Activated T-helper 1 cell treated with Interleukin-2 at 50 U/mL for 16 hours (primary cell): ENCODE measurements at places on chromosomes 5 and 9.

- DNase-seq: no peak
Observed at GRCh38 chr9:7117676-7118561, 360.1 kb downstream of the KDM4C start.

GRCh38 chr5:126543660-126544059 lies 51.4 kb downstream of the ALDH7A1 start:
- DNase-seq: no peak

- DNase-seq: no peak
Observed at GRCh38 chr5:148875205-148875875, 48.9 kb downstream of the ADRB2 start.

DNA sequence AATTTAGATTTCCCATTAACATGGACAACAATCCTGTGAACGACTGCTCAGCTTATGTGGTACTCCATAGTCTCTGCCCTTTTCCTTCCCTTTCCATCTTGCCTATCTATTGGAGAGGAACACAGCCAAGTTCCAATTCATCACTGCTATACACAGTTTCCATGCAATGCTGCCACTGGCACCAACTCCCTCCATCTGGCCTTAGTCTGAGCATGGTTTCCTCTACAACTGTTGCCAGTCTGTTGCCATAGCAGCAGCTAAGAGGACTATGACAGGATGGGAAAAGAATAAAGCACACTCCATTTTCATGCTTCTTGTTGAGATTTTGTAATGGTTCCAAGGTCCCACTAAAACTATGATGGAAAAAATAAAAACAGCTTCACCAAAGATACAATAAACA lies 189.0 kb downstream of the HCN1 start:
- DNase-seq: no peak

GRCh38 chr5:171848911-171849520 lies 63.4 kb downstream of the SMIM23 start:
- no peak for DNase-seq

DNA sequence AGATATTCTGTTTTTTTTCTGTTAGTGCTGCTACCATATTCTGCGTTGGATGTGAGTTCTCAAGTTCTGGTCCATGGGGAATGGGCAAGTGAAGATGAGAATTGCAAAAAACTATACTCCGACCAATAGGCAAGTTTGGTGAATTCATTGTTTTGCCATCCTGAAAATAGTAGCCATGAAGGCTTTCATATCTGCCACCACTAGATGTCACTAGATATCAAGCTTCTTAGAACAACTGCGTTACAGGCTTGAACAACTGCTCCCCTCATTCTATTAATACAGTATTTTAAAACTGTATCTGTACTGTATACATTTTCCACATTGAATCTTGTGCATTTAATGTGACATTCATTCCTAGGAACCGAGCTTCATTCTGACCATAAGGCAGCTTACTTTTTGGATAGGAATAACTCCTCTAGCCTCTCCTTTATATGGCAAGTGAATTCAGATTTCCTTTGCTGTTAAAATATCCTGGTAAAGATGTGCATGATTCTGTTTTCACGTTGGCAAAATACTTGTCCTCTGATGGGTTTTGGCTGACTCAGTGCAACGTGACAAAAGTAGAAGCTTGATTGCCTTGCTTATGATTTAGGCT lies 163.6 kb downstream of the SREK1 start:
- no peak for DNase-seq

DNA sequence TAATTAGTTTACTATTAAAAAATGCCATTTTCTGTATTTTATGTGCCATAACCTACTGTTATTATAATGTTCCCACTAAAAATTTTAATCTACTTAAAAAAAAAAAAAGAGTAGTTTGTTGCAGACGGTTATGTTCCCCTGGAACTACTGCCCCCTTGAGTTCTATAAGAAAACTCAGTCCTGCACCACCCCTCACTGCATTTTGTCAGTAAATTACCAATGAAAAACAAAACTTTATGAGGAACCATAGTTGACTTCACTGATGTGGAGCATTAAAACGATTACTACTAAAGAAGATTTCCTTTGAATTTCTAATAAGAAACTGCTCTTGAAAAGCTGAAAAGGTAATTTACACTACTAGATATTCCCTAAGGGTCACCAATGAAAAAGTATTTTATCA lies 288.7 kb downstream of the FBXL17 start:
- no peak for DNase-seq

DNA sequence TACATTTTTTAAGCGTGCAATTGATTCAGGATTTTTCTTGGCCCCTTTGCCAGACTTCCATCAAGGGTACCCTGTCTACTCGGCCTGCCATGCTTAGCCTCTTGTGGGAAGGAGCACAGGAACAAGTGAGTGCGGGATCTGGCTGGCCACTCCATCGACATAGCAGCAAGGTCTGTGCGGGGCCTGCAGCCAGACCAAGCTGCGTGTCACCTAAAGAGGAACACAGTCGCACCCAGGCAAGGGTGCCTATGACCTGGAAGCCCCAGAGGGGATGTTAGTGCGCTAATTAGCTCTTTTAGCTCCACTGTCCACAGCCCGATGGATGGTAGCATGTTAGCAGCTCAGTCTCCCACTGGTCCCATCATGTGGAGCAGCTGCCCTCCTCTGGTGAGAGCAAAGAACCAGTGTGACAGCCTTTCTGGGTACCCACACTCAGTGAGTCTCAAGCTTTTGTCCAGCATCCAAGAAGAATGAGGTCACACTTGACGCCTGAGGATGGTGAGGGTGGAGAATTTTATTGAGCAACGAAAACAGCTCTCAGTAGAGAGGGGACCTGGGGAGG lies 38.7 kb downstream of the FTMT start:
- no peak for DNase-seq

GRCh38 chr9:70883056-70883455 lies 238.4 kb downstream of the TRPM3 start:
- DNase-seq: no peak

GRCh38 chr9:89553451-89554010 lies 51.3 kb upstream of the GADD45G start:
- no peak for DNase-seq

- DNase-seq: no peak
Observed at GRCh38 chr5:150155258-150156026, at the start of gene PDGFRB. TSS of gene PDGFRB (minus strand) at chr5:150155845. CDS start at chr5:150137047, 18,798 bp downstream.

DNA sequence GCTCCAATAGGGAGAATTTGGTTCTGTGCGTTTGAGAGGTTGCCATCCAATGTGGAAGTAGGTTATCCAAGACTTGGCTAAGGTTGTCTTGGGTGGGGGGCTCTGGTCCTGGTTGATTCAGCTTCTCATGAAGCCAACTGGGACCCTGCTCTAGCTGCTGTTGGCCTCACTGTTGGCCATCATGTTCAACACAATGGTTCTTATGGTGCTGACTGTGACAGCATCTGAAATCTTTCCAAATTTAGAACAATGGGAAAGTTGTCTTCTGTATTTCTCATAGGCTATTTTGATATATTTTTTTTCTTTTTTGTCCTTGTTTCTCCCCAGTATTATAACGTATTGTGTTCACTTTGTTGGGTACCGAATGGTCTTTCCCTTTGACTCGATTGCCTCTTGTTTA lies 71.9 kb downstream of the GDNF start:
- DNase-seq: no peak

DNA sequence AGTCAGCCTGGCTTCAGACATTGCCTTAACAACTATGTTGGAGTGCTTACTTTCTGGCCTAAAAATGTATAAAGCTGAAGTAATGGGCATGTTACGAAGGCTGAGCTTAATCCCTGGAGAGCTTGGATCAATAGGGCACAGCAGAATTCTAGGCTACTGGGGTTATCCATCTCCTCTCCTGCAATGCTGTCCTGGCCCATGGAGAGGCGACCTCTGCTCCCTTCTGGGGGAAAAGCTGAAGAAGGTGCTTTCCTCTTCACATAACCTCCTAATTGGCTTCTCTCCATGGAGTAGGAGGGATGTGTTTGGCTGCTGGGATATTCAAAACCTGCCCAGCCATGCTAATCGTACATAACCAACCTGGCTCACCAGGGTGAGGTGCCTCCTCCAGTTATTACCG lies 403.5 kb downstream of the DMRT2 start:
- no peak for DNase-seq

DNA sequence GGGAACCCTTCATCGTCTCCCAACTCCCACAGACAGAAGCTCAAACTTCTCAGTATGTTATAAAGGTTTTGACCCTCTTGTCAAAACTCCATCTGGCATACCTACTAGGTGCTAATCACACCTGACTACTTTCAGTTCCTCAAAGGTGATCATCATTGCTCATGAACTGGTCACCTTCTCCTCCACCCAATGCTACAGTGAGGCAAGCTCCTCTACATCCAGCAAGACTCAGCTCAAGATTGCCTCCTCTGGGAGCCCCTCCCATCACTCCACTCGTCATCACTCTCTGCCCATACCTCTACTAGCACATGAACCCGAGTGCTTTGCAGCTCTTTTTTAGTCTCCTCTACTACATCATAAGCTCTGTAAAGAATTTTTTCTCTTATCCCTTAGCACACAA lies 102.4 kb downstream of the LPAR1 start:
- DNase-seq: no peak

- no peak for DNase-seq
Observed at GRCh38 chr5:119398727-119399466, 43.1 kb downstream of the TNFAIP8 start.

- no peak for DNase-seq
Observed at GRCh38 chr9:106964822-106965525, 102.0 kb downstream of the ZNF462 start.

DNA sequence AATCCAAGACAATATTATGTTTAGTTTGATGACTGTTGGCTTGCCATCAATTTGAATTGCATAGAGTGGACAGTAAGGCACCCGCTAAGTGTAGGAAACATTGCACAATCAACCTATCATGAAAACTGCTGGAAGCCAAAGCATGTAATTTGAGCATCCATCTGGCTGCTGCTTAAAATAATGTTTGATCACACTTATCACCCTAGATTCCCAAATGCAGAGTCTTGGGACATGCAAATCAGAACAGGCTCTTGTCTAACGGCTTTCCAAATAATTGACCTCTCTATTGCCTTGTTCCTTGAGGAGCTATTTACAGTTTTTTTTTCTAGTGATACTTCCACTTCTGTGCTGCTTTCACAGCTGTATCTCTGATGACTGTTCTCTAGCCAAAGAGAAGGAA lies 342.1 kb downstream of the PRR16 start:
- DNase-seq: no peak

DNA sequence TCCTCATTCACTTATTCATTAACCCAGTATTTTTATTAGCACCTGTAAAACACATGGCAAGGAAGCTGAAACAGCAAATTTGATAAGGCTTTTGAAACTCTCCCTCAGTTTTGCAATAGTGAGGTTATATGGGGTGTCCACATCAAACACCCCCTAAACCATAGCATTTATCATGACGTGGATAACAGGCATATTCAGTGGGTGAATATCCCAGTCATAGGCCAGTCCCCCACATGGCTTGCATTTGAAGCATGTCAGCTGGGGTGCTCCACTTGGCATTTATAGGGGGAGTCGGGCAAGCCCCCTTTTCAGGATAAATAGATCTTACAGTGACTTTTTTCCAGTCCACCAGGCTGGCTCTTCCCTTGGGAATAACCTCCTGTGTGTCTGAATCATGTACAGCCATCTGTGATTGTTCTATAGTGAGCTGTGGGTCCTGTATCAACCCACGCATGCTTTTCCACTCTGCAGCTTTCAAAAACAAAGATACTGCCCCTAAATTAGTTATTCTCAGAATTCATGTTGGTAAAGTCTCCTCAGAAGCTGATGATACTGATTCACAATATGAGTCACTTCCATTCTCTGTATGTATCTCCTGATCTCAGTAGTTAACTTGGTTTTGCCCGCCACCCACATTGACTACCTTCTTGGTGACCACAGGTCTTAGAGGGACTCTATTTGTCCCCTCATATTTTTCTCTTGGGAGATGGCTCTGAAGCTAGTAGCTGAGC lies 84.4 kb upstream of the SPIN1 start:
- no peak for DNase-seq

GRCh38 chr5:90983711-90984124 lies 399.4 kb downstream of the ARRDC3 start:
- DNase-seq: no peak

DNA sequence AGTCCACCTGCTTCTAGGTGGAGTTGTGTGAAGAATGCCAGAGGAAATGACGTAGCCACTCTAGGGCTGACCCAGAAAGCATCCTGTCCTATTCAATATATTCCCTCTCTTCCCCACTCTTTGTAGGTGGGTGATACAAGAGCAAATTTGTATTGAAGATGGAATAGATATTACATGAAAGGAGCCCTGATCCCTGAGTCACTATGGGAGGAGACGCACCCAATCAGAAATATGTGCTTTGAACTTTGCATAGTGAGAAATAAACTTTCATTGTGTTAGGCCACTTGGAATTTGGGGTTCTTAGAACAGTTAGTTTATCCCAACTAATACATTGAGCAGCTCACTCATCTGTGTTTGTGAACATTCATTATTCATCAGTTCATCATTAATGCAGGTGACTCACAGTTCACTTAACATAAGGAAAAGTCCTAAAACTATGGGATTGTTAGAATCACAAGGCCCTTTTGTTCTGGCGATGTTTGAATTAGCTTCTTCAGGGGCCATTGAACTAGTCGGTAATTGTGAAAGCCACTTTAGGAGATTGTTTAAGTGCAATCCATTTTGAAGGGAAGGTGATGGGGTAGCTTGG lies 26.9 kb upstream of the NTRK2 start:
- no peak for DNase-seq
